ENCODE measurements at places on chromosomes 16 and 17.

- no peak for DNase-seq
These were observed 2.5 kb downstream of the VAMP2 start for GRCh38 chr17:8160224-8160577.

DNA sequence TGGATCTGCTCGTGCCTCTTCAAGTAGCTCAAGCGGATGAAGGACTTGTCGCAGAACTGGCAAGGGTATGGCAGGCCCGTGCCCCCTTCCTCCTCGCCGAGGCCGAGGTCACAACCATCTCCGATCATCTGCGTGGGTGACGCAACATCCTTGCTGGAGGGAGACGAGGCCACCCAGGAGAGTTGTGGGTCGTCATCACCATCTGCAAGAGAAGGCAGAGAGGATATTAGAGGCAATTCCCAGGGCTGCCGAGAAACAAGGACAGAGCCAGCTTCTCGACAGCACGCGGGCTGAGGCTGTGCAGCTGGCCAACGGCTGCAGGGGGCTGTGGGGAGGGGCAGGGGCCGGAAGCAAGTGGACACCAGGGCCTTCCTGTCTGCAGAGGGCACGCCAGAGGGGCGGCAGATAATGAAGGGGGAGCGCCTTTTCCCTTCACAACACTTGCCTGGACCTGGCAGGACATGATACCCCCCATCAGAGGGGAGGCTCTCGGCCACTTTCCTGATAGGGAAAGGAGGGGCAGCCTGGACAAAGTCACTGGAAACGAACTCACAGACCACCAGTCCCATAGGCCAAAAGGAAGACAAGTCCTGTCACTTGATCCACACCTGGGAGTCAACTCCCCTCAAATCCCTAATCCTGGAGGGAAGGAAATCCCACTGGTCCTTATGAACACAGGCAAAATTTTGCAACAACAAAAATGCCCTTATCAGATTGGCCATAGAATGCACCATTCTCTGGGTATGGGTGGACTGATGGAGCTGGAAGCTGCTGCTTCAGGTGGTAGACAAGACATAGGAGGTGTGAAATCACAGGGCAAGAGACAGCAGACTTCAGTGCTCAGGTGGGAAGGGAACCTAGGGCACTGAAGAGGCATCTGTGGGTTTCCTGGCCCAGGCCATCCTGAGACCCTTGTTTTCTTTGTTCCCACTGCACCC is 217.0 kb downstream of the ZNF423 start:
- no peak for DNase-seq

GRCh38 chr17:80187090-80187489 is 17.3 kb downstream of the CARD14 start:
- DNase-seq: no peak

DNA sequence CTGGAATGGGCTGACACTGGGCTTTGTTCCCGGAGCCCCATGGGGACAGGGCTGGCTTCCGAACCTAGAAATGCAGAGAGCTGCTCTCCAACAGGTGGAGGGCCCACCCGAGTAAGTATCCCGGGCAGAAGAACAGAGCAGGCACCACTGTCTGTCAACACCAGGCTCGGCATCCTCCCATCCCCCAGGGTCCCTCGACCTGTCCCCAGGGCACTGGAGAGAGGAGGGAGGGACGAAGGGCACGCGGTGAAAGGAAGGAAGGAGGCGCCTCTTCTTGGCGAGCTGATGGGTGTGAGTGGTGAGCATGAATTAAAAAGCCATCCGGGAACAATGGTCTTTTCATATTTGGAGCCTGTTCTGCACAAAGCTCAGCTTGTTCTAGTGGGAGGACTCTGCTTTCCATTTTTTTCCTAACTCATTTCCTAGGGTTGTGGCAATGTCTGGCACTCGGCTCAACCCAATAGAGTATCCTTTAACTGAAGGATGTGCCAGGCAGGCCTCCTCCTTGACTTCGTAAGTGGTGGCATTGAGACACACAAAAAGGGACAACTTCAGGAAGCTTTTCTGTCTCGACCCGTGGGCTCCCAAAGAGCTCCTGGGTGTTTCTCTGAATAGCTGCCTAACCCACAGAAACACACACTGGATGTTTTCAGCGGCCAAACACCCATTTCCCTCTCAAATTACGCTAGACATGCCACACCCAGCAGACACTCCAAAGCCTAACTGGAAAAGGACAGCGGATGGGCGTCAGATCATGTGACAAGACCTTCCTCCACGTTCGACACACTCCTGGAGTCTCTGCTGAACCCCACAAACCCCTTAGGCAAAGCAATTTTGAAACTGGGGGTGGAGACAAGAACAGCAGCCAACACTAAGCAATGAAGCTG is 47.7 kb downstream of the ZFHX3 start:
- DNase-seq: no peak

DNA sequence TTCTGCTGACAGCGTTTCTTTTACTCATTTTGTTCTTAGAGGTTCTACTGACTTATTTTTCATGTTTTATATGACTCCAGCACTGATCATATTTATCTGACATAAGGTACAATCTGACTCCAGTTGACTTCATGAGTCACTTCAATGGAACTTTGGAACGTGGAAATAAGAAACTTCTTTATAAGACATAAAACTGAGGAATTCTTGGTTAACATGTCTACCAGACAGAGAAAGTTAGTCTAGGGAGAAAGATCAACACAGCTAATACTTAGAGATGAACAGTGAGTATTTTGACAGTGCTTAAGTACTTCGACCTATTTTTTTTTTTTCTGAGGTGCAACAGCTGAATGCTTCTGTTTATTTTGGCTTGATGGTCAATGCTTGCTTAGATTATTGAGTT is 679.5 kb downstream of the KCNJ2 start:
- no peak for DNase-seq
